Stimulated activated CD8-positive, alpha-beta memory T cell treated with anti-CD3 and anti-CD28 coated beads, Interleukin-15, amount 100 ng/mL, for 1 hour (primary cell): ENCODE measurements at places on chromosomes 2 and 18.

- no peak for DNase-seq
These were observed 13.3 kb downstream of the SERTAD2 start for GRCh38 chr2:64640153-64641044.

GRCh38 chr2:64609227-64609941 is 44.3 kb downstream of the SERTAD2 start:
- no peak for DNase-seq

DNA sequence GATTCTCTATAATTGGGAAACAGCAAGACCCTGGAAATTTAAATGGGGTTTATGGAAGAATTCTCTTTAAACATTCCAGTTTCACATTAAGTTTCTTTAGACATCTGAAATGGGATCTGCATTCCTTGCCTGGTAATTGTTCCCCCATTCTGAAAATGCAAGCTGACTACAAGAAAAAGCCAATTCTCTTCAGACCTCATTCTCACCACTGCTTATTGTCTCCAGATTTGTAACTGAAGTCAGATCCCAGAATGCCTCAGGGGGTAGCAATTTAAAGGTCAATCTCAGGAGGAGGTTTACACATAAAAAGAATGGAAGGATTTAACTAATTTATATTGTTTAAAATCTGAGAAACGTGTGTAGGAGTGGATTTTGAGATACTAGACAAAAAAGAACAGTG is 41.2 kb downstream of the COL3A1 start:
- DNase-seq, result no peak

DNA sequence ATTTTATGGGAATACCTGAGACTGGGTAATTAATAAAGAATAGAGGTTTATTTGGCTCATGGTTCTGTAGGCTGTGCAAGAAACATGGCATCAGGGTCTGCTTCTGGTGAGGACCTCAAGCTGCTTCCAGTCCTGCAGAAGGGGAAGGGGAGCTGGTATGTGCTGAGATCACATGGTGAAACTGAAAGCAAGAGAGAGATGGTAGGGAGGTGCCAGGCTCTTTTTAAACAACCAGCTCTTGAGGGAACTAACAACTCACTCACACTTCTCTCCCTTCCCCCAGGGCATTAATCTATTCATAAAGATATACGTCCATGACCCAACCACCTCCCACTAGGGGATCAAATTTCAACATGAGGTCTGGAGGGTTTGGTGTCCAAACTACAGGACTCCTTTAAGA is 40.1 kb downstream of the AGPS start:
- no peak for DNase-seq

GRCh38 chr2:219542931-219543595 is 546 bp downstream of the CHPF start:
- DNase-seq, result no peak
